G401 (cell line): ENCODE measurements at places on chromosomes 7 and 10.

DNA sequence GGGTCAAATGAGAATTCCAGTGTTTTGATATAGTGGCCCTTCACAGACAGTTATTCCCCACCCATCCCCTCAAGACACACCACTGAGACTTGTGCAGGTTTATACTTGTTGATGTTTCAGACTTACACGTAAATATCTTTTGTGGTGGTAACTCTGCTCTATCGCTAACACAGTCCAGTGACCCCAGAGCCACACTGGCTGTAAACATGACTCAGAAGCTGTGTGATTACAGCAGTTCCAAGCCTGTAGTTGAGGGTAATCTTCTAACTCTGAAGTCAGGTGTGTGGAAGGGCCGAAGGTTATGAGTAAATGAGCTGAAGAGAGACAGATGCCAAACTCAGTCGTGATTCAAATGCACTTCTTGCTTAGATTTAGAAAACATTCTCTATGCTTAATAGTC, 19.4 kb downstream of the NOBOX start:
- no peak for DNase-seq

DNA sequence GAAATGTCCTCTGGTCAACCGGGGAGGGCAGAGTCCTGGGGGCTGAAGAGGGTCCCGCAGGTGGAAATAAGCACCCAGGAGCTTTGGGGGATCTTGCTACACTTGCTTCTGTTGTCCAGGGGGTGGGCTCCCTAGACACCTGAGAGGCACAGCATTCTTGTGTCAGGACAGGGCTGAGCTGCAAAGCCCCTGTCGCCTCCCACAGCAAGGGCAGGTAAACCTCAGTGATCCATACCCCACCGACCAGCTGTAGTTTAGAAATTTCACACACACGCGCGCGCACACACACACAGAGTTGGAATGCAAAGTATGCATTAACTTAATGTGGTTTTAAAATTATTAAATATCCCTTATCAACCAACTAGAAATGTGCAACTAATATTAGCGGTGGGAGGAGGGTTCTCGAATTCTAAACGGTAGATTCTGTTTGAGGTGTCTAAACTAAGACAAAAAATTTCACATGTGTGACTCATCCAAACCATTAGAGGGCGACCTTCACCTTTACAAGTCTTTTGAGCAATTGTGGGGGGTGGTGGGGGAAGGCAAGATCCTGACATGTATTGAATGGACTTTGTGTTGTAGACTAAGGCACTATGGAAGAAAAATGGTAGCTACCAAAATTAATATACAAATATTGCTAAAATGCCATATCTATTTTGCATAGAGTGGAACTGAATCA, 34.3 kb upstream of the PTF1A start:
- DNase-seq: peak; percentile 32

DNA sequence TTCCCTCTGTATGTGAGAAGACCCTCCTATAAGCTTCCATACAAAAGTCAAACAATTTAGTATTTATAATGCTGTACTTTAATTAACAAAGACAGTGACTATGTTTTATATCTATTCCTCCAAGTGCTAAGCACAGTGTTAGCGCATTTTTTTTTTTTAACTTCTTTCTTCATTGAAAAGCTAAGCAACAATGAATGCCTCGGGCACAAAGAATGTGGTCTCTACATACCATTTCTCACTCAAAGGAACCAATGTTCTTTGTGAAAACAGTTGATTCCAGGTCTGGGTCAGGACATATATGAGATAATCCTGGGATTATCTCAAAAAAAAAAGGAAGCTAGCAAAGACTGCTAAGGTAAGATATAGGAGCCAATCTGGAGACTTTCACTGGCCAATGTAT, 26.2 kb upstream of the REEP3 start:
- no peak for DNase-seq

DNA sequence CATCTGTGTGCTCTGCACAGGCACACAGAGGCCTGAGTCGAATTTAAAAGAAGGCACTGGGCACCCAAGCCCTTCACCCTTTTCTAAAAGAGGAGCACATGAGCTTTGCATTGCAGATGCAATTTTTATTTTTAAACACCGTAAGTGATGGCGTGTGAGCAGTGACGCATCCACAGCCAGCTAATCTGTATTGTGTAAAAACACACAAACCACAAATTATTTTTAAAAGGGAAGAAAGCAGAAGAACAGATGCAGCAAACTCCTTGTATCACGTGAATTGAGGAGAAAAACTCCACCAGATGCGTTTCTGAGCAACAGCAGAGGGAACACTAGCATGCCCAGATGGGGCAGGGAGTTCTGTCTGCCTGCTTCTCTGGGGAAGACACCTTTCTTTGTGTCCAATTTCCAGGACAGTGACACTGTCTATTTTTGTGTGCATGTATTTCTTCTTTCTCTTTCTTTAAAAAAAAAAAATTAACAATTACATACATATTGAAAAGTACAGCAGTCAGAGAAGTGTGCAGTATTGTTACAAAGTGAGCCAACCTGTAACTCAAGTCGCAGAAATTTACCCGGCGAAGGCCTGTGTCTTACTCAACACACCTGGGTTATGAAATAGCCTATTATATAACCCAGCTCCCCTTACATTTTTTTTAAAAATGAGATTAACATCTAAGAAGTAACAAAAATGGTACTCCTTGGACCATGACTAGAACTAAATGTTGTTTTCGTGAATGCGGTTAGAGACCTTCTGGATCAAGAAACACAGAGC, 39.2 kb downstream of the EEPD1 start:
- no peak for DNase-seq

GRCh38 chr10:73843261-73843660, 31.1 kb downstream of the CAMK2G start:
- no peak for DNase-seq

DNA sequence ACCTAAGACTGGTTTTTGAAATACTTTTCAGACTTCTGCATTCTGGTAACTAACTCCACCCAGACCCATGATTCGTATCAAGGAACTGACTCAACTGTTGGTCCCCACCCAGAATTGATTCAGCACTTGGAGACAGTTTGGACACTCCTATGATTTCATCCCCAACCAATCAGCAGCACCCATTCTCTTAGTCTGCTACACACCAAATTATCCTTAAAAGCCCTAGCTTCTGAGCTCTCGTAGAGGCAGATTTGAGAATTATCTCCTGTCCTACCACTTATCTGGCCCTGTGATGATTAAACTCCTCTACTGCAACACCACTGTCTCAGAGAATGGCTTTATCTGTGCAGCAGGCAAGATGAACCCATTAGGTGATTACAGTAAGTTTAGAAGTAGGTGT, 7.7 kb upstream of the GSTO1 start:
- no peak for DNase-seq

DNA sequence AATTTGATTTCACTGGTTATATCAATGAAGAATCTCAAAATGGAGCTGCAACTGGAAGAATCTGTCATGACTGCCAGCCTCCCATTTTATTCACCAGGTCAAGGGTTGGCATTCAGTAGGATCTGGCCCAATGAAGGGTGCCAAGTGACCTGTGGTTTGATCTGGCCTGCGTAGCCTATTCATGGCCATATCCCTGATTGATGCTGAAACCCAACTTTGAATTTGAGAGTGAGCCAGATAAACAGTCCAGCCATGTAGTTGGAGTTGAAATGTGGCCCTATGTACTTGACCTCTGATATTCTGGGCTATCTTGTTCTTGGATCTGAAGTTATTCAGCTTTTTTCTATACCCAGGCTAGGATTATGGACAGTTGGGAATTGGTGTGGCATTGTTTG, 1.5 kb downstream of the MKLN1 start:
- peak; percentile 23 for DNase-seq

- DNase-seq: no peak
Measured at GRCh38 chr10:99611326-99611725, 8.9 kb downstream of the SLC25A28 start.

DNA sequence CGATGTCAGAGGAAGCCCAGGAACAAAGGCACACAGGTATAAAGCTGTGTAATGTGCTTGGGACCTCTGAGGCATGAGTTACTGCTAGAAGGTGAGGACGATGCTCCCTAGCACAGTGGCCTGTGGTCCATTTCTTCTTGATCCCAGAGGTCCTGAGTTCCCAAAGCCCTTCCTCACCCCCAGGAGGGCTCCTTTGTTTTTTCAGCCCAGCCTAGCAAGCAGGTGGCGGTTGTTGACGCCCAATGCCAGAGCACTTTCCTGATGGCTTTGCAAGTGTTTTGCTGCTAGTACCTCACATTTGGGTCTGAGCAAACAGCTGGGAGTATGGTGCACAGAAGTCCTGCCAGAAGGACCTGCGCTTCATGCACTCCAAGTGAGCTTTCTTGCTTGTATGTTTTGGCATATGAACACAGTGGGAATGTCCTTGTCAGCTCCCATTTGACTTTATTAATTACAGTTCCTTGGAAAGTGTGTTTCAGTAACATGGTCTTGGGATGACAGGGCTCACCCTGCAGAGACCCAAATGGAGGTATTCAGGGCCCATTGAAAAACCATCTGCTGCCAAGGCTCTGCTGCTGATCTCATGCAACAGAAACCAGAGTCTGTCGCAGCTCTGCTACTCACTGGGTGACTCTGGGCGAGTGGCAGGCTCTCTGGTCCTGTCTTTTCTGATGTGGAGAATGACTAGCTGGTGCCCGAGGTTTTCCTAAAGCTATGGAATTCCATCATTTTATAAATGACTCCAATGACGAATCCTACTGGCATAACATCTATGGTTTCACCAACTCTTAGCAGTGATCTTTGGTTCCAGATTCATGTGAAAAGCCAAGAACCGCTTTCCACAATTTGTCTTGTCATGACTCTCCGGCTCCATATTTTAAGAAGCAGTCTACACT, 134.9 kb downstream of the ARID5B start:
- no peak for DNase-seq

DNA sequence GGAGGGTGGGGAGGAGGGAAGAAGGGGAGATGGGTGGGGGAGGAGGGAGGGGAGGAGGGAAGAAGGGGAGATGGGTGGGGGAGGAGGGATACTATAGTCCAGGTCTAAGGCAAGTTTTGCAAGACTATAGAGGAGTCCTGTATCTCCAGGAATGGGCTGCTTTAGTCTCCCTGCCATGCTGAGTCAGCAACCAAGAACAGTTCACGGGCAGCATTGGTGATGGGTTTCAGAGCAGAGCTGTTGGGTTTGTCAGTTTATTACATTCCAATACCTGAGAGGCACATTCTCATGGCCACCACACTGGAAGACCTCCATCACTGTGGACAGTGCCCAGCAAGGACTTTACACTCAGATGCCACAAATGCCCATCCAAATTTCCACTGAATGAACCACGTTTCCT, 212.7 kb downstream of the GRM8 start:
- no peak for DNase-seq

DNA sequence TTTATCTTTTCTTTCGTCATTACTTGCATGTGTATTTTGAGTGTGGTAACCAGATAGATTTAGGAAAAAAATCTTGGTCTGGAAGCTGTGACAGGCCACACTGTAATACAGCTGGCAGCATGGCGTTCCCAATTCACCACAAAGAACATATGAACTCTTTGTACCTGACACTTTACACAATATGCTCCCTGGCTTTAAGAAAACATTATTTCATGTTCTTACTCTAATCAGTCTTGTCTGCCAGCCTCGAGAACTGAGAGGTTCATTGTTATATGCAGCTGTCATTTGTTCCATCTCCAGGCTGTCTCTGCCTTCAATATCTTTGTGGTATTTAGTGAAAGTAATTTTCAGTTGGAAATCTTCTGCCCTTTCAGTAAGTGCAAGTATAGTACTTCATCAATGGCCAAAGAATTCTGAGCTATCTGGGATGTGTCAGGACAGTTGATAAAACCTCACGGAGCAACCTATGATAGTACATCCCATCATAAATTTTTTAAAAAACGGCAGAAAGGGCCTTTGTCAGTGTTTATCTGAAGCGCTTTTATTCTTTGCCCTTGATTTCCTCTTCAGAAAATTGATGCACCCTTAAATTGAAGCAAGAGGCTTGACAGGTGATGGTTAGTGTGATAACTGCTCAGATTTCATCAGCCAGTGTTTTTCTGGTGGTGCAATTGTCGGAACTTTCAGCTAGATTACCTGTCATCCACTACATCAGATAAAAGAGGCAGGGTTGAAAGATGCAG, 146.3 kb upstream of the SP8 start:
- no peak for DNase-seq

GRCh38 chr7:47783456-47784223, 164.6 kb downstream of the PKD1L1 start:
- DNase-seq: peak; percentile 37

GRCh38 chr7:38934051-38934450, 25.1 kb upstream of the VPS41 start:
- DNase-seq: no peak

DNA sequence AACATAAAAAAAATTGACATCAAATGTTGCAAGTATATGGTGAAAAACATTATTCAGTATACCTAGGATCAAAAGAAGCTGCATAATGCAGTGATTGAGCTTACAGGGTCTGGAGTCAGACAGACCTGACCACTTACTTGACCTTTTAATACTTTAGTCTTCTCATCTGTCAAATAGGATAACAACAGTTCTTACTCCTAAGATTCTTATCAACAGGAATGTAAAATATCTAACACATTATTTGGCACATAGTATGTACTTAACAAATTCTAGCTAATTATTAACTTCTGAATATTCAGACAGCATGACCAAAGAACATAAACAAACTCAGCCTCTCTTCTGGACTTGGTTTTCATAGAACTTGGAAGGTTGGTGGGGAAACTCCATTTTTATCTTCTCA, 45.6 kb upstream of the PIP4K2A start:
- no peak for DNase-seq

DNA sequence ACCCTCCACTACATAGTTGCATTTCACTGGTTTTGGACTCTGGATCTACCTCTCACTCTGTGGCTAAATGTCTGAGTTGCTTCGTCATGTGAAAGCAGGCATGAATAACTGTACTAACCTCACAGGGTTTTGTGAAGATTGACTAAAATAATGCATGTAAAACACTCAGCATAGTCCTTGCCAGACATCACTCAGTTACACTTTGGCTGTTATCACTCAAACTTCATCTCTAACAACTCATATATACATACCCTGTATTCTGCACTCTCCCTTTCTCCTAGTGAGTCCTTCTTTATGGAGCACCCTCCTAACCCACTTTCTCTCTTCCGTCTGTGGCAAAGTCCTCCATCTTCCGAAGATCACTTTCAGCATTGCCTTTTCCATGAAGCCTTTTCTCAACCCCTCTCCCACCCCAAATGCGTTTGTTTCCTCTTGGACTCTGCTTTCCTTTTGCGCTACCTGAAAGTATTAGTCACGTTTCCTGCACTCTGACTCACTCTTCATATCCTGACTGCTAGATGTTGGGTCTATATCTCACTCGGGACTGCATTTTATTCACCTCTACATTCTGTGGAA, 72.6 kb downstream of the OSBPL3 start:
- no peak for DNase-seq

- DNase-seq: no peak
Measured at GRCh38 chr7:102916426-102916825, 3.6 kb downstream of the LRRC17 start.

DNA sequence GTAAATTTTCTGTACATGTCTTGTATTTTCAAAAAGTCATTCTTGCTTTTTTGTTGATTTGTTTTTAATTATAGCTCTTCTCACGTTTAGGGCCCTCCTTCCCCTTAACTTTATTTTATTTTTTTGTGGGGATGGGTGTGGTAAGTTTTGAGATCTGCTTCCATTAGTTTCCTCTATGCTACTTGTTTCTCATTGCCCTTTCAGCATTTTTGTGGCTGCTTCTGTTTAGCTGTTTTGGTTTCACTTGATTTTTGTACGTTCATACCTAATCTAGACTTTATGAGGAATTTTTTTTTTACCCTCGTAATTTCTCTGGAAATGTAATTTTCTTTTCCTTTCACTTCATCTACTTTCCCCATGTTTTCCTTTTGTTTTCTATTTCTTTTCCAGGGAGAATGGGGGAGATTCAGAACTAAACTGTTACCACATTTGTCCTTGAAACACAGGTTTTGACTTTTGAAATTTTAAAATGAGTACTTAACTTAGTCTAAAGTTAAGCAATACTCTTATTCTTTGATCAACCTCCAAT, 80.8 kb downstream of the ATRNL1 start:
- no peak for DNase-seq
